Dermis microvascular lymphatic vessel endothelial cell (primary cell): ENCODE measurements at places on chromosomes 6 and 20. TPM values are rescaled to one million over a fixed set of nuclear protein-coding genes. Genes with fewer than 3 reads are reported as not detected.

- DNase-seq = no peak
These were observed 14.5 kb downstream of the COL9A3 start for GRCh38 chr20:62831361-62831788.

DNA sequence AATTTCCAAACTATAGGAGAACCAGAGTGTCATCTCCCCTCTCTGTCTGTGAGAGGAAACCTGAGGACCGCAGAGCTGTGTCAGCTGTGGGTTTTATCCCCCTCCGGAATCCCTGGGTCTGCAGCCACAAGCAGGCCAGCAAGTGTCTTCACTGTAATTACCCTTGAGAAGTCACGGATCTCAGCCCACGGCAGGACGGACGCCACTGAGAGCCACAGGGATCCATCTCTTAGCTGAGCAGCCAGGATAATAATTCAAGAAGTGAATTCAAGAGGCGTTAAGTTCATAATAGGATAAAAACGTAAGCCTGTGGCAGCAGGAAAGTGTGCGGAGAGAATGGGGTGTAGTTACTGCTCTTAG, 37.0 kb downstream of the DLL1 start:
- DNase-seq = no peak

Gene GSTA4
- total RNA-seq = 14.7 and 15.7 TPM in 2 replicates

Gene RWDD2A
- 2.4 and 3.2 TPM in 2 replicates for total RNA-seq

DNA sequence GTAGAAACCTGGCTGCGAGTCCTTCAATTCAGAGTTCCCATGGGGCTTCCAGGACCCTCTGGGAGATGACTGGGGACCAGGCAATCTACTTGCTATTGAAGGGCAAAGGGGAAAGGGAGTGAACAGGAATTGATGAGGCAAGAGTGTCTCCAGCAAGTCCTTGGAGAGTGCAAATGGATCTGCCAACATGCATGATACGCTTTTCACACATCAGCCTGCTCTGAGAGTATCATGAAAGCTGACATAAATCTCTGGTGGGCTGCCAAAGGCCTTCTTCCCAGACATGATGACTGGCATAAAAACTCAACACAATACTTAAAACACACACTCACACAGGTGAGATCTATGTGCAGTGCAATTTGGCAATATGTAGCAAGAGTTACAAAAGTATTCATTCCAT, 759.1 kb downstream of the PTPRT start:
- DNase-seq = no peak

Gene CABLES2
- 0.77 and 1.5 TPM in 2 replicates for total RNA-seq

Gene IRAK1BP1
- 1.6 and 1.7 TPM in 2 replicates for total RNA-seq

GRCh38 chr6:100459592-100460184, 5.0 kb downstream of the SIM1 start:
- no peak for DNase-seq

Gene CLPSL2
- not detected in 2 replicates for total RNA-seq

GRCh38 chr6:11271228-11272020, 39.0 kb upstream of the NEDD9 start:
- DNase-seq = no peak

Gene CST5
- not detected in 2 replicates for total RNA-seq

DNA sequence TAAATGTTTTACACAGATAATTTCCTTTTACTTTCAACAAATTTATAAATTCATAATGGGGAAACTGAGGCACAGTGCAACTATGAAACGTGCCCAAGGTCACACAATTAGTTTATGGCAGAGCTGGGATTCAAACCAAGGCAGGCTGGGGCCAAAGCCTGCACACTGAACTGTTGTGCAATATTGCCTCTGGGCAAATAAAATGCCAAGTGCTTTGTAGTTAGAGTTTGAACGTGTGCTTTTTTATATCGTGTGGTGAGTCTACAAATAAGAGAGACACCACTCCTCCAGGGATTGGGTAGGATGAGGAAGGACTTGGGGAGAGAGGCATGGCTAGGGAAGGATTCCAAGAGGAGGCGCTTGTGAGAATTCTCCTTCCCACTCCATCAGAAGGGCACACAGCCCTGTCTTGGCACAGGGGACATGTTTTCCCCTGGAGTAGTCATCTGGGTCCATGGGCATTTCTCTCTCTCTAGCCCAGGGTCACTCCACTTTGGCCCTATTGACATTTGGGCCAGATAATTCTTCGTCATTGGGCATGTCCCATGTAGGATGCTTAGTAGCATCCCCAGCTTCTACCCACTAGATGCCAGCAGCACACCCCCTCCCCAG, 2.8 kb upstream of the CDH22 start:
- DNase-seq = no peak

Gene LY6G6F
- not detected in 2 replicates for total RNA-seq

- no peak for DNase-seq
These were observed 514 bp downstream of the DEFB129 start for GRCh38 chr20:227439-228105.

DNA sequence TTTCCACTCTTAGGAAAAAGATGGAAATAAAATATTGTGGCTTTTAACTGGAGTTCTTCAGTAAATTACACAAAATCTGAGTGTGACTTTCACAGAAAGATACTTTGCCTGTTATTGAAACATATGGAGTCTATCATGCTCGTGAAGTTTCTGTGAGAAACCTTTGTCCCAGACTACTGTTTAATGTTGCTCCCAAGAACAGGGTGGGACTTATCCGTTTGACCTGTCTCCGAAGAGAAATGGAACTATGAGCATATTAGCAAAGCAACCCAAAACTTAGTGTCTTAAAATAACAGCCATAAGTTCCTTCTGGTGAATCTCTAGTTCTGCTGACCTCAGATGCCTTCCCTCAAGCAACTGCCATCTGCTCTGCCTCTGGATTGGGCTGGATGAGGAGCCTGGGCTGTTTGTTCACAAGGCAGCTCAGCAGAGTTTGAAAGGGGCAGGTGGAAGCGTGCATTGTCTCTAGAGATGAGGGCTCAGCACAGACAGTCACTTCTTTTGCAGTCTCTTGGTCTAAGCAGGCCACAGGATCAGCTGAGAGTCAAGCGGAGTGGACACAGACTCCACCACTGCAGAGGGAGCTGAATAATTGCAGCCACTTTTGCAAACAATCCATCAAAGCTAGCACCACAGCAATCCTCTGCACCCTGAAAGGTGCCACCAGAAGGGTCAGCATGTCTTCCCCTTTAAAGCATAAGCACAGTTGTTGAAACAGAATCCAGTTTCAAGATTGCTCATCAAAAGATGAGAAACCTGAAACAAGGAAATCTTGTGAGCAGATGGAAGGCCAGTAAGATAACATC, 52.8 kb downstream of the MYB start:
- no peak for DNase-seq

- no peak for DNase-seq
These were observed 88.1 kb upstream of the ZFP64 start for GRCh38 chr20:52279706-52280105.

GRCh38 chr6:113375950-113376846, 480.9 kb upstream of the MARCKS start:
- DNase-seq = peak; percentile 63
